Activated T-cell treated with anti-CD3 and anti-CD28 coated beads for 24 hours (primary cell): ENCODE measurements at places on chromosomes 5 and 9.

GRCh38 chr9:9284201-9284600 is 1328.6 kb downstream of the PTPRD start:
- no peak for DNase-seq

GRCh38 chr5:132566657-132567056 is 9.9 kb downstream of the RAD50 start:
- no peak for DNase-seq

- DNase-seq, result no peak
These were observed 32.3 kb upstream of the C9orf40 start for GRCh38 chr9:74985041-74985440.

GRCh38 chr5:2514484-2514883 is 237.0 kb downstream of the IRX2 start:
- no peak for DNase-seq

- no peak for DNase-seq
These were observed 36.8 kb upstream of the SHOC1 start for GRCh38 chr9:111831371-111832108.

DNA sequence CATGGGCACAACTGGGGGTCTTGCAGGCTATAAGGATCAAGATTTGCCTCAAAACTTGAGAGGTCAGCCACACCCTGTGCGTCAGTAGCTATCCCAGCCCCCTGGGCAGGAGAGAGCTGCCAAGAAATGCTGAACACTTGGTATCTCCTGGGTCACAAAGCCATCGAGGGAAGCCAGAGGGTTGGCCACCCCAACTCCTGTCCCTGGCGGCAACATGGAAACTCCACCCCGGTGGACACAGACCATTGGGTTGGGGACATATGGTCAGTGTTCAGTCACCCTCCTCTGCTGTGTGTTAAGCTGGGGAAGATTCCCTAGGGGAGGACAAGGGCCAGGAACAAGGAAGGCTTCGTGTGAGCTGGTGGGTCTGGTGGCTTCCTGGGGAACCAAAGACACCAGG is 140.6 kb downstream of the C5orf15 start:
- DNase-seq, result no peak

DNA sequence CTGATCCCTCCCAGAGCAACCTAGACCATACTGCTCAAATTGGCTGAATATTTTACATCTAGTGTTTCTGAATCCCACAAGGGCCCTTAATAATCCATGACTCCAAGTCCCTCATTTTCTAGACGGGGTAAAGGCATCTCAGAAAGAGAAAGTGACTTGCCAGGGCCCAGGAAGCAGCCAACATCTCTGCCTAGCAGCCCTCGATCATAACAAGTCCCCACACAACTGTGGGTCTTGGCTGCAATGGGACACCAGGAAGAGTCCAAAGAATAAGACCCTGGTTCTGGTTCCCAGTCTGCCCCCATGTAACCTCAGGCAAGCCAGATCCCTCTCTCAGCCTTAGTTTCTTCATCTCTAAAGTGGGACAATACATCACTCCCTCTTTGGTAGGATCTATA is 6.3 kb downstream of the ANXA6 start:
- no peak for DNase-seq

GRCh38 chr5:180472269-180472668 is 21.9 kb upstream of the CNOT6 start:
- DNase-seq, result no peak

GRCh38 chr5:82635561-82636288 is 357.6 kb upstream of the RPS23 start:
- DNase-seq, result no peak

- DNase-seq, result no peak
These were observed 15.5 kb downstream of the JAKMIP2 start for GRCh38 chr5:147767048-147767447.

DNA sequence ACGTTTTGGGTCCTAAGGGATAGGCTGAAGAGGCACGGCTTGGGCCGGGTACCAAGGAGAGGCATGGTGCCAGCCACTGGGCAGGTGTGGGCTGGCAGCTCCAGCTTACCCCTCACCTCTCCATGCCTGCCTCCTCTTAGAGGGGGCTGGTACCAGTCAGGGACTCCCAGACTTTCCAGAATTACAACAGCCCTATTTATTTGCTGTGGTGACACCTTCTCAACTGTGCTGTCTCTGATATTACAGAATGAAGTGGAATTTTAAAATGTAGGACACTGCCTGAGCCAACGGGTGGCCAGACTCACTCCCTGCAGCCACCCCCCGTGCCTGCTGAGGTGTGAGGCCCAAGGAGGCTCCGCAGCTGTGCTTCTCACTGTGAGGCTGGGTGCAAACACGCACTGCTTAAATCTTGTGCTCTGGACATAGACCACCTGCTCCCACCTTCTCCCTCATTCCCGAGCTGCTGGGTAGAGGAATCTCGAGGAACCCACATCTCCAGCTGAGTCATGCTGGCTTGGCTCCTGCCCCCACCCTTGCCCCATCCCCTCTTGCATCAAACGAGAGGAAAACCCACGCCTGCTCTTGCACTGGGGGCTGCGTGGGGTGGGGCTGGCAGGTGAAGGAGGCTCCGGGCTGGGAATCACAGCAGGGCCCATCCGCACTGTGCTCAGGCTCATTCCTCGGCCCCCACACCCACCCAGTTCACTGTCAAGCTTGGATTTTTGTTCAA is 47.9 kb downstream of the PRRT1B start:
- DNase-seq, result no peak

DNA sequence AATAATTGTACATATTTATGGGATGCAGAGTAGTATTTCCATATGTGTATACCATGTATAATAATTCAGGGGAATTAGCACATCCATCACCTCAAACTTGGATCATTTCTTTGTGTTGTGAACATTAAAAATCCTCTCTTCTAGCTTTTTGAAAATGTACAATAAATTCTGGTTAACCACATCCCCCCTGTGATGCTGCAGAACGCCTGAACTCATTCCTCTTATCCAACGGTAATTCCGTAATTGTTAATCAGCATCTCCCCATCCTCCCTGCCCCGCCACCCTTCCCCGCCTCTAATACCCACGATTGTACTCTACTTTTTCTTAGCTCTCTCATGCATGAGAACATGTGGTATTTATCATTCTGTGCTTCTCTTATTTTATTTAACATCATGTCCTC is 127.7 kb upstream of the ANKRD55 start:
- no peak for DNase-seq

DNA sequence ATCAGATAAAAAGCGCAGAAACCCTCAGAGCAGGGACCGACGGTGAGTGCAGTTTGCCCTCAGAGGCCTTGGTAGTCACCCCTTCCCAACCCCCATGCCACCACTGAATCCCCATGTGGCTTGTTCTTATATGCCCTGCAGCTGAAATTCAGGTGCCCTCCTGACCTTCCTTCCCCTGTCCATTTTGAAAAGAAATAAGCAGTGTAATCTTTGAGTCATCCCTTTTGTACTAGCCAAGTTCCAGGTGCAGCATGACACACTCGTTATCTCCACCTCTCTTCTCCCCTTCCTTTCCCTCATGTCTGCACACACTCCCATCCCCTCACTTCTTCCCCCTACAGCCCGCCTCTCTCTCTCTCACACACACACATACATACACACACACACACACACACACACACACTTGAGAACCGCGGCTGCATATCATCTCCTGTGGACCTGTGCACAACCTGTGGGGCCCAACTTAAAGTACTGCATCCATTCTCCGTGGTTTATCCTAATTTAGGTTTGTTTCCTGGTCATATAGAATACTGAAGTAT is 53.1 kb downstream of the SYK start:
- no peak for DNase-seq

DNA sequence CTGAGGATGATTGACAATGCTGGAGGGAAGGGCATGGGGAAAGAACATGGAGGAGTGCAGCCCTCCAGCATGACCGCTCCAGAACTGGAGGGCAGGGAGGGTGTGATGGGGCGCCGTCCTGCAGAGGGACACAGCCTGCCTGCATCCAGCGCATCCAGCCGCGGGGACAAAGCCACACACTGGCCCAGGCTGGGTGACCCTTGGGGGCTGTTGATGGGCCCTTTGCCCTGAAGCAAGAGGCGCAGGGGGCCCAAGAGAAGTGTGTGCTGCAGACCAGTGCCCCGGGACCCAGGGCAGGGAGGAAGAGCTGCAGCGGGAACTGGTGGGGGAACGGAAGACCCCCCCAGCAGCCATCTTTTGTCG is 169.8 kb upstream of the PPP1R26 start:
- DNase-seq, result no peak

DNA sequence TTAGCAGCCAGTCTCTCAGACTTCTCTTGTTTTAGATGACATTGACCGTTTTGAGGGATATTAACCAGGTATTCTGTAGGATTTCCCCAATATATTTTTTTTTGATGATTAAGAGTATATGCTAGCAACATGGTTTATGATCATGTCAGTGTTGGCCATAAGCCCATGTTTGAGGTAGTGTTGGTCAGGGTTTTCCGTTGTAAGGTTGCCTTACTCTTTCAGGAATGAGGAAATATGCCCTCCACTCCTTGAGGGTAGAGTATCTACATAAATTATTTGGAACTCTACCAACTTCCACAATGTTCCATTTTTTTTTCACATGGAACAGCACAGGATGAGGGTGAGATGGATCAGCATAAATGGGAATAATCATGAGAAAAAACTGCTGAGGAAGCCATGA is 188.4 kb upstream of the PRDM9 start:
- DNase-seq, result no peak

GRCh38 chr5:15010936-15011335 is 139.4 kb upstream of the ANKH start:
- DNase-seq, result no peak

GRCh38 chr9:129482521-129483414 is 138.1 kb downstream of the C9orf50 start:
- DNase-seq, result no peak

DNA sequence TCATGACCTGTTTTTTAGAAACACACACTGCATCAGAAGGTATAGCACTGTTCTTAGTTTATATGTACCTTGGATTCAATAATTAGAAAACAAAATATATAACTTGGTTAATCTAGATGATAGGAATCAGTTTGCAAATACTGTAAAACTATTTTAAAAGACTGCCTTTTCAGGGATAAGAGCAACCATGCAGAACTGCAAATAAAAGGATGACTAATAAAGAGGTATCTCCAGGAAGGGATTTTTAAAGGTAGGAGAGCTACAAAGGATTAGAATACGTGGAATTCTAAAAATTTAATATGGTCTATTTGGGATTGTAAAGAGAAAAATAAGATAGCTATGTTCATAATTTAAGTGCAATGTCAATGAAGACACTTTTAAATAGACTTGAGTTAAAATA is 9.4 kb downstream of the GABRA1 start:
- no peak for DNase-seq

DNA sequence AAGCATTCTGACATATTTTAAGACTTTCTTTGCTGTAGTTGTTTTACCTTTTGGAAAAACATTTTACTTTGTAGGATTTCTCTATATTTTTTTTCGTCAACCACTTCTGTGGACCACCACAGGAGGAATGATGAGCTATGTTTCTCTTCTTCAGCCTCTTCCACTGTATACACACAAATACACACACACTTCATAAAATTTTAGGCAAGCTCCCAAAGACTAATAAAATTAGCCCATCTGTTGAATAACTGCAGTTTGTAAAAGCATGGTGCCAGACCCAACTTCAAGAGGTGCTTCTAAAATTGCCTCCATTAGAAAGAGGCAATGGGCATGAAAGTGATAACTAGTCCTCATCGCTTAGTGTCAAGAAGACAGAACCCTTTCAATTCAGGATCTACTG is 4.1 kb upstream of the CEP120 start:
- DNase-seq, result no peak

DNA sequence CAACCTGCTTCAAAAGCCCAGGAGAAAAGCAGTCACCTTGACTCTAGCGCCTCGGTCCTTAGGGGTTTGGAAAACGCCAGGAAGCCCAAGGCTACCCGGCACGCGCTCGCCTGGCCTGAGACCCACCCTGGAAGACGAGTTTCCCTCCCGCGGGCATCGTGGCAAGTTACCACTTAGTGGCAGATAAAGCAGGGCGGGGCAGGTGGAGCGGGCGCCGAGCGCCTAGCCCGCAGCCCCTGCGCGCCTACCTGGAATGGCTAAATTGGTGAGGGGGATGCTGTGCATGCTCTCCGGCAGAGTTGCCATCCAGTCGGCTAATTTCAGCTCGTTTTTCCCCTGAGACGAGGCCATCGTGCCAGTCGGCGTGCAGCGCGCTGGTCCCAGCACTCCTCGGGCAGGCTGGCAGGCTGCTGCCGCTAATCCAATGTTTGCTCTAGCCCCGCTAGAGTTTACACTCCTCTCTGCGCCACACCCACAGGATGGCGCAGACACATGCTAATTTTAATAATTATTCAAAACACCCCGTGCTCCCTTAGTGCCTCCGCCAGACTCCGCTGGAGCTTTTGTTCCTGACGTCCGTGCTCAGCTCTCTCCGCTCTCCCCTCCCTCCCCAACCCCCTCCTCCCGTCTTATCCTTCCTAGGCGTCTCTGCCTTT is at the start of gene PLCXD3:
TSS of gene PLCXD3 (minus strand) at position 426 of the 656 bp plus-strand sequence. CDS start at position 351, 75 bp downstream.
- DNase-seq, result no peak

GRCh38 chr5:1391691-1392090 is 46.8 kb upstream of the CLPTM1L start:
- no peak for DNase-seq

- no peak for DNase-seq
These were observed 95.2 kb downstream of the DEPDC1B start for GRCh38 chr5:60604771-60605170.

DNA sequence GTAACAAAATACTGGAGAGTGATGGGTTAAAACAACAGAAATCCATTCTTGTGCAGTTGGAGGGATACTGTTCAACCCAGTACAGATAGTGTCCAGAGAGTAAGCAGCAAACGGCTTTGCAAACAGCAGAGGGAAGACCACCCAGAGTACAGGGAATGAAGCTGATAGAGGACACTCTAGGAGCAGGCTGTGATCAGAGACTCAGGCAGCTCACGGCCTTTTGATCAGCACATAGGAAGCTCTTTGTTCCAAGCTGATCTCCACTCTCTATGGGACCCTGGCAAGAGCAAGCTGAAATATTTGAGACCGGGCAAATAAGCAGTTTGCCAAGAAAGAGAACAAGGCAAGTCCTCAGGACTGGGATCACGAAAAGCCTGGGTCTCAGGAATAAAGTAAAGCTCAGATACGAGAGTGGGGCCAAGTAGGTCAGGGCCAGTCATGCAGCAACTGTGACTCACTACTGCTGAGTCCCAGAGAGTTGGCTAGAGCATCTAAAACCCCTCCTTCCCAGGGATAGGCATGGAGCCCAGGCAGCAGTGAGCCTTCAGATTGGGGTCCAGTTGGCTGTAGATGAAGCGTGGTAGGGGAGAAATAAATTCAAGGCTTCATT is 52.4 kb downstream of the MELK start:
- DNase-seq, result no peak

- no peak for DNase-seq
These were observed 58.9 kb upstream of the COL15A1 start for GRCh38 chr9:98884849-98885248.

GRCh38 chr5:125199373-125199772 is 452.9 kb upstream of the ZNF608 start:
- no peak for DNase-seq

- DNase-seq, result no peak
These were observed 5.8 kb upstream of the TOR4A start for GRCh38 chr9:137271696-137272076.

GRCh38 chr5:145350513-145350912 is 484.6 kb downstream of the PRELID2 start:
- no peak for DNase-seq

- no peak for DNase-seq
These were observed 66.4 kb downstream of the NRG2 start for GRCh38 chr5:139976703-139977102.

GRCh38 chr5:154103233-154103632 is 64.5 kb downstream of the MFAP3 start:
- no peak for DNase-seq
